ENCODE measurements at places on chromosomes 5 and 9.

- DNase-seq: no peak
These were observed 192.1 kb upstream of the TRIM32 start for GRCh38 chr9:116494815-116495634.

GRCh38 chr9:135225619-135226228, 138.3 kb downstream of the OLFM1 start:
- no peak for DNase-seq

DNA sequence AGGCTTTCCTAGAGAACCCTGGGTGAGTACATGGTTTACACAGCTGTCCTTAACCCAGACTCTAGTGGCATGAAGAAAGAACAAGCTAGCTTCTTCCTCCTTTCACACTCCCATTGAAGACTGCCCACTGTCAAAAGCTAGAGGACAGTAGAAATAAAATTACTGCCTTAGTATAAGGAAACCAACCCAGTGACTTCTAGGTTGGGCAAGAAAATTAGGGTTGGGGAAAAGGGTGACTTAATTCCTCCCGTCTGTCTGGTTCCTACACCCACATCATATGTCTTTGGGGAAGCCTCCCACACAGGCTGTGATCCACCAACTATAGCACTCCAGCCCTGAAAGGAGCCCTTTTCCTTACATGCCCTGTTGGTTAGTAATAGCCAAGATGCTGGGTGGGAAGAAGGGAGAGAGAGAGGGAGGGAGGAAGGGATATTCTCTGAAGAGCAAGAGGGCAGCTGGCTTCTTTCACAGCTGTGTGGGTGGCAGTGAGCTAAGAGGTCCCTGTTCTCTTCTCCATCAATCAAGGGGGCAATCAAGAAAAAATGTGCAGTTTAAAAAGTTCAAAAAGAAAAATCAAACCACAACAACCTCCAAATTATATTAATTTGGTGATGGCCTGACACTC, 21.7 kb downstream of the HBEGF start:
- no peak for DNase-seq

DNA sequence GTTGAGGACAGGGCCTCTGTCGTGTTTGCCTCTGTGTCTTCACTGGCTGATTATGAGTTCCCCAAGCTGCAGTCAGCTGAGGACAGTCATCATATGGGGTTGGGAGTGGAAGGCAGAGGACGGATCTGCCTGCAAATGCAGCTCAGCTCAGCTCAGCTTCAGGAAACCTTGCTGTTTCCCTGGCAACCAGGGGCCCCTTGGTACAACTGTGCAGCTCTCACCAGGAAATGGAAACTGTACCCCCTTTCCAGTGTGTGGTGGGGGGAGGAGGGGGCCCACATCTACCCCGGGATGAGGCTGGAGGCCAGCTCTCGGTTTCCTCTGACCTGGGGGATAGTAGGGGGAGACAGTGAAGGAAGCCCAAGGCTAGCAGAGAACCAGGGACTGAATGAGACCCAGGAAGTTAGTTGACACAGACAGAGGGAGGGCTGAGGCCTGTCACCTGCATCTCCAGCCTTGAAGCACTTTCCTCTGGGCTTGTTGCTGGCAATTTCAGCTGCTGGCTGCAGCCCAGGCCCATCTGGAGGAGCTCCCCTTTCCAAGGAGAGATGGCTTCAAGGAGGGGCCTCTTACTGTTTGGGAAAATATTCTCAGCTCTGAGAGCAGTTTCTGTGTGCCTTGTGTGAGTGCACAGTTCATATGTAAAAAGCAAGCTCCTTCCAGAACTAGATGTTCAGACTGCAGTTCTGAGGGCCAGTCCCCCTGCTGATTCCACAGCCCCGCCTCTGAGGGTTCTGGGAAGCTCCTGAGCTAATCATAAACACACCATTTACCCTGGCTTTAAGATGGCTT, 6.9 kb downstream of the ANXA6 start:
- no peak for DNase-seq

GRCh38 chr5:5165541-5166002, 25.4 kb downstream of the ADAMTS16 start:
- DNase-seq: no peak

DNA sequence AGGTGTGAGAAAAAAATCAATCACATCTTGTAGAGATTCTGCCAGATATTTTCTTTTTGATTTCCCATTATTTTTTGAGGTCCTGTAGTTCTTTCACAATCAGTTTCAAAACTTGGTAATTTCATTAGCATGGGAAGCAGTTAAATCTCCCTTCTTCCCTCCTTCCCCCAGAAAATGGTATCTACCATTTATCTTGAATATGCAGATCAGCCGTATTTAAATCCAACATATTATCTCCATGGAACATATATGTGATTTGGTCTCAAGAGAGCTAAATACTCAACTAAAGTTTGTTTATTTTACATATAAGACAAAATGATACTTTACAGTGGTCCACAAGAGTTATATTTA, 1034.8 kb downstream of the CDH12 start:
- no peak for DNase-seq
